ENCODE measurements at places on chromosomes 3 and 15. TPM values are rescaled to one million over a fixed set of nuclear protein-coding genes. Genes with fewer than 3 reads are reported as not detected.

DNA sequence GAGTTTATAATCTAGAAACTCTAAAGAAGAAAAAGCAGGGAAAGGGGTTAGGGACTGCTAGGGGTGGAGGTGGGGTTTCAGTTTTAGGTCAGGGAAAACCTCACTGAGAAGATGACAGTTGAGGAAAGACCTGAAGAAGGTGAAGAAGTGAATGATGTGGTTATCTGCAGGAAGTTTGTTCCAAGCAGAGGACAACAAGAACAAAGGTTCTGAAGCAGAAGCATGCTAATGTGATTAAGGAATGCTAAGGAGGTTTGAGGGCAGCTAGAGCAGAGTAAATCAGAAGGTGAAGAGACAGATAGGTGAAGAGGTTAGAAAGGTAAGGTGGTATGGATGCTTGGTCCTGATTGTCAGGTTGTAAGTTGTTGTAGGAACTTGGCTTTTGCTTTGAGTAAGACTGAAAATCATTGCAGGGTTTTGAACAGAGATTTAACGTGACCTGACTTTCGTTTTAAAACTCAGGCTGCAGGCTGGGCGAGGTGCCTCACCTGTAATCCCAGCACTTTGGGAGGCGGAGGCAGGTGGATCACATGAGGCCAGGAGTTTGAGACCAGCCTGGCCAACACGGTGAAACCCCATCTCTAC is 8.6 kb downstream of the OXSR1 start:
- no peak for DNase-seq

GRCh38 chr3:157692468-157692867 is 189.3 kb upstream of the VEPH1 start:
- no peak for DNase-seq

TSPAN3 gene
- 341 TPM for total RNA-seq

HRG gene
- total RNA-seq, result not detected

DNA sequence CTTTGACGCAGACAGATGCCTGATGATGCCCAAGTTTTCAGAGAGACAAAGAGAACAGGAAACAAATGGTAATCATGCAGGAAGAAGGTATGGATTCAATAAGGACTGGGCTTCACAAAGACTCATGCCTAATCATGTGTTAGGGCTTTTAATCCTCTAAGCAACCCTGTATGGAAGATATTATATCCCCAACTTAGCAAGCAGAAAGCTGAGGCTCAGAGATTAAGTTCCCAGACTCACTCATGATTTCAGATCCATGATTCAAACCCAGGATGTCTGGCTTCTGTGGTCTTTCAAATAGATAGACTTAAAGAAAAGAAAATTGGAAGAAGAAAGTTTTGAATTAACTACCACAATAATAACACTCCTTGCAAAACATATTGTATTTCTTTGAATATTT is 4.1 kb upstream of the CLASP2 start:
- DNase-seq, result peak; percentile 21

GRCh38 chr15:96893159-96893906 is 562.8 kb downstream of the NR2F2 start:
- DNase-seq, result no peak

PLA2G4D gene
- not detected for total RNA-seq

CYP8B1 gene
- not detected for total RNA-seq
